ENCODE measurements at places on chromosomes 16 and 17.

DNA sequence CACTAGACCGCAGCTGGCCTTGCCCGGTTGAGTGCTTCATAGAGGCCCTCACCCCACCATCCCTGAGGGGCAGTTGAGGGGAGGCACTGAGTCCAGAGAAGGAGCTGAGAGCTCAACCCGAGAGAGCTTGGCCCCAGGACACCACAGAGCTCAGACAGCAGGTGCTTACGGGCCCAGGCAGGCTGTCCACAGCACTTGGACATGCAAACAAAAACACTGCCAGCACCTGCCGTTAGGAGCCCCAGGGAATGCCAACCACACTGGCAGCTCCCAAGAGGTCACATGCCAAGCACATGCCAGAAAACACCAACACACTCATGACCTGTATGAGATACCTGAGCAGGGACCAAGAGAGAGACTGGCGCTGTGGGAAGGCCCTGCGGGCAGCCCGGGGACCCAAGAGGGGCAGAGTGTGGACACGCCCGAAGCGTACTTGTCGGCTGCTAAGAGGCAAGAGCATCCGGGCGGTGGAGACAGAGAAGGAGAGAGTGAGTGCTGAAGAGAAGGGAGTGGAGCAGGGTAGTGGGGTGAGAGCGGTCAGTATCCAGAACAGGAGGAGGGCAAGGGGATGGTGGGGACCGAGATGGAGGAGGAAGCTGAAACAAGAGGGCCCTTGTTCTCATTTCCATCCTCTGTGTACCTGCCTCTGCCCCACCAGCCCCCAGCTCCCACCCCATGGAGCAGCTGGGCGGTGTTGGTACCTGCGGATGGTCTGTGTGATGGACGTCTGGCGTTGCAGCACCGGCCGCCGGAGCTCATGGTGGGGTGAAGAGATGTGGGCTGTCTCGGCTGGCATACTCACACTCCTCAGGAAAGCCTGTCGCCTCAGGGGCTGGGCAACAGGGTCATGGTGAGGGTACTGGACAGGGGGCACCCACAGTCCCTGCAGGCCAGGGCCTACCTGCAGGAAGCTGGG is 8.2 kb downstream of the RHBDF1 start:
- no peak for DNase-seq

DNA sequence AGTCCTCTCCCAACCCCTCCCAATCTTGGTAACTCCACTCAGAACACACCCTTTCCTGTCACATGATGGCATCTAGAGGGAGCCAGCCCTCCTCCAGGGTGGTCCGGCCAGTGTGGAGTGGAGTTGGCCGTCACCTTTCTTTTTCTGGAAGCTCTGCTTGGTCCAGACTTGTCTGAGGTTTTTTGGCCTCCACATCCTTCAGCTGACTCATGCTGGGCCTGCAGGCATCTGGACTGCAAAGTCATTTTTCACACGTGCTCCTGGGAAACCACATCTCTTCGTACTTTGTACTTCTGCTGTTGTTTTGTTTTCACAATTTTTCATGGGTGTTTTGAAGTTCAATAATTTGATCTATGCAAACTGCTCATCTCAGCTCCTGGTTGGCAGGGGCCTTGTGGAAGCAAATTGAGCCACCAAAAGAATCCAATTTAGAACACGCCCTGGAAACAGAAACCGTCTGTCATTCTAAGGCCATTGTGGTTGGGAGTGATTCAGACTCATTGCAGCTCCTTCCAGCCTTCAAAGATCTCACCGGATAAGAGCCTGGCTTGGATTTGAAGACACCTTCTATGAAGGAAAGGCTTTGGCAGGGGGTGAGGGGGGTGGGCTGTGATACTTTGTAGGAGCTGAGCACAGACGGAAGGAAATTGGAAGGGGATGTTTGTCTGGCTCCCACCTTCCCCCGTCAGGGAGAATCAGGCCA is 42.4 kb upstream of the NF1 start:
- DNase-seq: no peak

DNA sequence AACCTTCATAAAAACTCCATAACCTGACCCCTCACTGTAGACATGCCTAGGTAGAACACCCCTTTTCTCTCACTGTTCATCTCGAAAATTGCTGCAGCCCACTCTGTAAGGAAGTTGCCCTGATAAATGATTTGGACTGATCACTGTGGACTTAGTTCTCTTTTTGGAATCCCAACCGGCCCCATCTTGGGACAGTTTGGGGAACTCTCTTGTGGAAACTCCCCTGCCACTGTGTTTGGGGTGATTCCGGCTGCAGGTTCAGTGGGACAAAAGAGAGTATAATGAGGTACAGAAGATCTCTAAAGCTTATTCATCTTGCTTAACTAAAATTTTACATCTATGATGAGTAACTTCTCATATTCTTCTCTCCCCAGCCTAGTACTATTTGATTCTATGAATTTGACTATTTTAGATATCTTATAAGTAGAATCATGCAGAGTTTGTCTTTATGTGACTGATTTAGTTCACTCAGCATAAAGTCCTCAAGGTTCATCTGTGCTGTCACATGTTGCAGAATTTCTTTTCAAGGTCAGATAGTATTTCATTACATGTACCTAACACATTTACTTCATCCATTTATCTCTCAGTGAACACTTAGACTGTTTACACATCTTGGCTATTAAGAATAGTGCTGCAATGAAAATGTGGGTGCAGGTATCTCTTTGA is 84.9 kb downstream of the ABCA8 start:
- DNase-seq: no peak

DNA sequence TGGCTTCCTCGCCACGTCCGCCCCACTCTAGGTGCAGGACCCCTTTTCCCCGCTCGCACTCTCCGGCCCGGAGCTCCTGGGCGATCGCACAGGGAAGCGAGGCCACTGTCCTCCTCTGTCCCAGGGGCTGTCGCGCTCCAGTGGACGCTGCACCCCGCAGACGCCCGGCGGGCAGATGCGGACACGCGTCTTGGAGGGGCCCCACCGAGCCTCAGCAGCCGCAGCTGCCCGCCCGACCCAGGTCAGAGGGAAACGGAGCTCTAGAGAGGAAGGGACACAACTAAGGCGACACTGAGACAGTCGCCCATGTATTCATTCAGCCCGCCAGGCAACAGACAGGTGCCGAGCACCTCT is 726 bp upstream of the SLC13A5 start:
- DNase-seq: no peak

DNA sequence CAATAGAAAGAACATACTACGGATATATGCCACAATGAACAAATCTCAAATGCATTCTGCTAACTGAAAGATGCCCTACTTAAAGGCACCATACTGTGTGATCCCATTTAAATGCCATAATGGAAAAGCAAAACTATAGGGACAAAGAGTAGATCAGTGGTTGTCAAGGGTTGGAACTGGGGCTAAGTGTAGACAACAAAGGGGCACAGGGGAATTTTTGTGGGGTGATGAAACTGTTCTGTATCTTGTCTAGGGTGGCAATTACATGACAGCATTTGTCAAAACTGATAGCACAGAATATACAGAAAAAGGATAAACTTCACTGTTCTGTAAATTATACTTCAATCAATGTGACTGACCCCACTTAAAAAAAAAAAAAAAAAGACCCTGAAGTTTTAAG is 17.7 kb downstream of the GFOD2 start:
- DNase-seq: no peak

DNA sequence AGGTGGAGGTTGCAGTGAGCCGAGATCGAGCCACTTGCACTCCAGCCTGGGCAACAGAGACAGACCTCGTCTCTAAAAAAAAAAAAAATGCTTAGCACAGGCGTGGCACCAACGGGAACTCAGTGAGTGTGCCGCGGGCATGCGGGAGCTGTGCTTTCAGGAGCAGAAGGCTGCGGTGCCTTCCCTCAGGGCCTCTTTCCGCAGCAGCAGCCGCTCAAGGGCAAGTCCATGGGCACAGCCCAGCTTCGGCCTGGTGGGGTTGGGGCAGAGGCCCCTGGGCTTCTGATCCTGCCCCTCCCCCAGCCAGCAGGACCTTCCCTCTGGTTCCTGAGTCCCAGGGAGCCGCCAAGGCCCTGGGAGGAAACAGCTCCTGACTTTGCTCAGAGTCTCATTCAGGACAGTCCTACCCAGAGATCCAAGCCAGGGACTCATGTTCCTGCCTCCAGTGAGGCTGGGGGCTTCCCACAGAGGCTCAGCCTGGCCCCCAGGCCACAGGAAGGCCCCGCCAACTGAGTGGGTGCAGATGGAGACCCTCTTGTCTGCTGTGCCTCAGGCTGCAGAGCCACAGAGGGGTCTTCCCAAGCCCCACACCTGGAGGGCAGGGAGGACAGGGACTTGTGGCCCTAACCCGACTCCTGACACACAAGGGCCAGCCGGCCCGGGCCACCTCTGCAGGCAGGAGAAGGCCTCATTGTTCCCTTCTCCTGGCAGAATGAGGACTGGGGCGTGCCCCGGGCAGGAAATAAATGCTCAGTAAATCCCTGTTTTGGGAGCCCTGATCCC is 3.3 kb upstream of the ZG16B start:
- no peak for DNase-seq

DNA sequence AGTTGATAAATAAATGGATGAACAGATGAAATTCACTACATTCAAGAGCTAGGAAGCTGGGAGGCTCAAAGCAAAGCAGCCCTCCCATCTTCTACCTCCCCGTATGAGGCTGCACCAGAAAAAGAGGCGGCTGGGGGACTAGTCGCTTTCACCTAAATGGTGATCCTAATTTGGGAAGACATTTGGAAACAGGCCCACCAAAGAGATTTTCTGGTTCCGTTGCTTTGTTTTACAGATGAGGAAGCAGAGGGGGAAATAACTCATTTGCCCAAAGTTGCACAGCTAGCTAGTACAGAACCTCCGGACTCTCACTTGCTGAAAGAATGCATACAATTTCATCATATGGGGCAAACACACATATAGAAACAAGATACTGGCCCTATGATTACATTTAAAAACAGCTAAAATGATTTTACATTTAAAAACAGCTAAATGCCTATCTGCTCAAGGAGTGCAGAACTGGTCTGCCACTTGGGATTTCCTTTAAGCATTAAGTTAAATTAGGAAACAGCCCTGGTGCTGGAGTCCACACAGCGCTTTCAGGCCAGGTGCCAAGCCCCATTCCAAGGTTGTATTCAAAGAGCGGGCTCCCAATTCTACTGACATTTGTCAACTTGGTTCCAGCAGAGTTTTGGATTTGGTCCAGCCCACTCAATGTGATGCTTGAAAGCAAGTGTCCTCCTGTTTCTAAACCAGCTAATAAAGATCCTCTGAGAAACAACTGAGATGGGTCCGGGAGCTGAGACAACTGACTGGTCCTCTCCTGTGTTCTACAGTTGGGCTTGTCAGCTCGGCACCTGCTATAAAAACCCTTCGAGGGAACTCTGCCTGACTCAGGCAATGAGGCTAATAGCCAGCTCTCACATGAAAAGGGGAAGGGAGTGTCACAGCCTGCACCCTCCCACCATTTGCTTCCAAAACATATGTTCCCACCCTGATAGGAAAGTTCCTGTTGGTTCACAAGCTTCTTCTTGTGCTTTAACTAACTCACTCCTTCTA is 11.7 kb downstream of the ERN1 start:
- no peak for DNase-seq

- no peak for DNase-seq
These were observed 197.3 kb downstream of the ANKFN1 start for GRCh38 chr17:56350592-56350991.

DNA sequence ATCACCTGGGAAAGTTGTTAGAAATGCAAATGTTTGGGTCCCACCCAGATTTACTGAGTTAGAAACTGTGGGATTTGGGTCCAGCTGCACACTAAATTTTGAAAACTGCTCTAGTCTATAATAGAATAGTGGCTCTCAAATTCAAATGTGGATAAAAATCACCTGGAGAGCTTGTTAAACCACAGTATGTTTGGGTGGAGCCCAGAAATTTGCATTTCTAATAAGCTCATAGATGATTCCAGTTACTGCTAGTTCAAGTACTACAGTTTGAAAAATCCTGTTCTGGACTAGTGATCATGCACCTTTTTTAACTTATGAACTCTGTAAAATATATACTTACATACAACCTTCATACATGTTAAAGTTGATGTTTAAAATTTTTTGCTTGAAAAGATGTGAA is 27.8 kb downstream of the RABEP1 start:
- DNase-seq: no peak

- no peak for DNase-seq
These were observed 591 bp downstream of the NPW start for GRCh38 chr16:2019921-2020831.

- DNase-seq: no peak
These were observed 88.6 kb downstream of the CACNG3 start for GRCh38 chr16:24344784-24345183.

DNA sequence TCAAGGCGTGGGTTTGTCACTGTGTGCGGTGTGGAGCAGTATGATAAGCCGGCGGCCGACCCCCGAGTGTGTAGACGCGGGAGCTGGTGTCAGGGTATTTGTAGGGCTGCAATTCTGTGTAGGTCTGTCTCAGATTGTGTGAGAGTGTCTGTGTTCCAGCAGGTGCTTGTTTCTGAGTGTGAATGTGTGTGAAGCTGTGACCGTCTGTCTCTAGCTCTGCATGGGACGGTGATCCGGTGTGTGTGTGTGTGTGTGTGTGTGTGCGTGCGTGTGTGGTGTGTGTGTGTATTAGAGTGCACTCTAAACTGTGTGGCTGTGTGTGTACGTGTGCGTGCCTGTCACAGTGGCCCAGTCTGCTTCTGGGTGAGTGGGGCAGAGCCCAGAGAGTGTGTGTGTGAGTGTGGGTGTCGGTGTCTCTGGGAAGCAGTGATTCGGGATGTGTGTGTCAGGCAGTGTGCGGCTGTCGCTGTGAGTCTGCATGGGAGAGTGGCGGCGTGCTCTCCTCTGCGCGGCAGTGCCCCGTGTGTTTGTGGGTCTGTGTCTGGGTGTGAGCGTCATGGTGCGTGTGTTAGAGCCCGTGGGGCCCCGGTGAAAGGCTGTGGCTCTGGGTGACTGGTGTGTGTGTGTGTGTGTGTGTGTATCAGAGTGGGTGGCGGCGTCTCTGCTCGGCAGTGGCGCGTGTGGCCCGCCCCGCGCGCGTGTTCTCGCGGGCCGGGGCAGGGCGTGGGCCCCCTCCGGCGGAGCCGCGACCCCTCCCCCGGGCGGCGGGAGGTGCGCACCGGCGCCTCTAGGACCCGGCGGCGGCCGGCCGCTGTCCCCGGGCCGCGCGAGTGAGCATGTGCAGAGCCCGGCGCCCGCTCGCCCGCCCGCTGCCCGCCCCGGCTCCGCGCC is at the start of gene WSCD1:
WSCD1 (plus strand) TSS at position 841 of the 891 bp plus-strand sequence. CDS start 10,280 bp downstream, outside the sequence.
- no peak for DNase-seq

- DNase-seq: no peak
These were observed 13.9 kb upstream of the LPCAT2 start for GRCh38 chr16:55494994-55495421.

Measured in stimulated activated CD8-positive, alpha-beta memory T cell treated with anti-CD3 and anti-CD28 coated beads, Interleukin-2, amount 100 ng/mL, for 1 hour (primary cell).